B cell (primary cell): ENCODE measurements at places on chromosomes 6 and 20. TPM values are rescaled to one million over a fixed set of nuclear protein-coding genes. Genes with fewer than 3 reads are reported as not detected.

DNA sequence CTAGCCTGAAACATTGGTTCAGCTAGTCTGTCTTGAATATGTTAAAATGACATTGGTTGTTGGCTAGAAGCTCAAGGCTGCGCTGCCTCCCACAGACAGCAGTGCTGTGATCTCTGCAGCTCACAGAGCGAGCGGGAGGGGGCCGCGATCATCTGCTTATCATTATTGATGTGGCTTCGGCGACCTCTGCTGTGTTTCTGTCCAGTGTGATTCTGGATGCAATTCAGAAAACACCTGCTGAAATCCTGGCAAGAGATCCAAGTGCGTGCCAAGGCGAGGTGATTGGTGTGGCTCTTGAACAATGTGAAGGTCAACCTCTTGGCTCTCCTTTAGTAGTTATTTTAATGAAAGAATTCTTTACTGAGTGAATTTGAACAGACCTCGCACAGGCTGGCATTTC is 142.3 kb upstream of the SASH1 start:
- no peak for DNase-seq

GRCh38 chr6:43604174-43604573 is 24.9 kb downstream of the GTPBP2 start:
- DNase-seq = no peak

DNA sequence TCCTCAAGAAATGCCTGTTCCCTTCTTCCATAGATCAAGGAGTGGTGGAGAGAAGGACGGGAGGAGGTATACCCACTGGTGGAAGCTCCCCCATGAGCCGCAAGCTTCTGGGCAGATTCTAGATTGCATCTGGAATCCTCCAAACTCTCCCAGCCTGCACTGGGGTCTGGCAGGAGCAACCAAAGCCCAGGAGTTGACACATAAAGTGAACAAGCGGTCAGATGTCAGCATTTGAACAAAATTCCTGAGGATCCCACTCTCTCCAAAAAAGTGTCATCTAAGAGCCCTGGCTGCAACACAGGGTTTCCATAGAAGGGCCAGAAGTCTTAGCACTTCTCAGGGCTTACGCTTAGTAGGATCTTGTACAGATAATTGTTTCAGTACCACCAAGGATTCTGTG is 88.2 kb downstream of the KCNB1 start:
- no peak for DNase-seq

- DNase-seq = no peak
These were observed 382.7 kb downstream of the UTRN start for GRCh38 chr6:144667532-144668503.

GRCh38 chr6:55210952-55211351 is 36.6 kb downstream of the HCRTR2 start:
- DNase-seq = no peak

Gene RBL1
- total RNA-seq = 25.5 and 27.8 TPM in 2 replicates

Gene CFB
- not detected in 2 replicates for total RNA-seq

GRCh38 chr6:78623554-78623953 is 243.8 kb upstream of the IRAK1BP1 start:
- no peak for DNase-seq

DNA sequence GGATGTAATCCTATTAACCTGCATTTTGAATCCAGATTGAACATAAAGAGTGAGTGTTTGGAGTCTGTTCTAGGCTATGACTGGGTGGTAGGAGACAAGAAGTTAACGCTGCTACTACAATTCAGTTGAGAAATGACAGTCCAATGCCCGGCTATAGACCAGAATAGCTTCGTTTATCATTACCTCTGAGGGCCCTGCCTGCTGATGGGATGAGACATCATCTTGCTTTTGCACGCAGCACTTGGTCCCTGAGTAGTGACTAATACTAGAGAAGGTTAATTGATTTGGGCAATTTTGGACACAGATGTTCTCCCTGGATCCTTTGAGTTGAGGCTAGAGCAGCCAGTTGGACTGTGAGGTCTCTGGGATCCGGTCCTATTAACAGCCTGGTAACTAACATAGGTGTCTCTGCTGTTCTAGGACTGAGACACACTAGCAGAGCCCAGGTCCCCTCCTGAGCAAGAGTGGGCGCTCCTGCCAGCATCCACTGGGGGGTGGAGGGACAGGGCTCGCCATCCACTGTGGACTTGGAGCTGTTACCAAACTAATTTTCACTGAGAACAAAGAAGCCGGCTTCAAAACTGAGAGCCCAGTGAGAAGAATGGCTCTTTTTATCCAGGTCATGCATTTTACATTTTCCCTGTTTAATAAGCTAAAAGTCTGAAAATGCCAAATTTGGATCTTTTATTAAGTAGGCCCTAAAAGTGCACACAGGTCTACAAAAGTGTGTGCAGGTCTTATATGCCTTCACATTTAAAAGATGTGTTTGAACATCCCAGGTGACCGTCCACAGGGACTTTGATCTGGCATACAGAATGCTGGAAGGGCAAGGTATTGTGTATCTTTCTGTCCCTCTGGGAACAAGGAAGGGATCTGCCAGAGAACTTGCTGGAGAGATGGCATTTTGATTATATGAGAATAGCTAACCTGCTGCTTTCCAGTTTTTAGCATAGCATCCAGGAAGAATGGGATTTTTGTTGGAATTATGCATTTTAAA is 212.5 kb downstream of the CDH4 start:
- no peak for DNase-seq

GRCh38 chr6:44024574-44025219 is 102.6 kb downstream of the MRPL14 start:
- DNase-seq = no peak

DNA sequence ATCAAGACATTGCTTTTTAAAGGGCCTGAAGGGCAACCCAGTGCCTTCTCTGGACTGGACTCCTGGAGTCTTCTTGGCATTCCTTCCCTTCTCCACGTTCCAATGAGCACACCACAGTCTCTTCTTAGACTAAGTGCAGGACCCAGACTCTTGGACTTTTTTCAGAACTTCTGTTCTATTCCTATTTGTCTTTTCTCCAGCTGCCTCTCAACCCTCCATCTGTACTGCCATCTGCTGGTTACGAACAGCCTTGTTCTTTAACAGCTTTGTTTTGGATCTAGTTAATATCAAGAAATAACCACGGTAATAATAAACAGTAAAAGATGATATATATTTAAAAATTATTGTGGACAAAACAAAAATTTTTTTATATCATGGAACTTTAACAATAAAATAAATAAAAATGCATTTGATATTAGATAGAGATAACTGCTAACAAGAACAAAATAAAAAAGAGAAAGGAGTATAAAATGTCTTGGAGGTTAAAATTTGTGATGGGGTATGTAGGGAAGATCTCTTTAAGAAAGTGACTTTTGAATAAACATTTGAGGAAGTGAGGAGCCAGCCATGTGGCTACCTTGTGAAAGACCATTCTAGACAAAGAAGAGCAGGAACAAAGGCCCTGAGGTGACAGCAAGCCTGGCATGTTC is 105.1 kb upstream of the HCRTR2 start:
- no peak for DNase-seq

DNA sequence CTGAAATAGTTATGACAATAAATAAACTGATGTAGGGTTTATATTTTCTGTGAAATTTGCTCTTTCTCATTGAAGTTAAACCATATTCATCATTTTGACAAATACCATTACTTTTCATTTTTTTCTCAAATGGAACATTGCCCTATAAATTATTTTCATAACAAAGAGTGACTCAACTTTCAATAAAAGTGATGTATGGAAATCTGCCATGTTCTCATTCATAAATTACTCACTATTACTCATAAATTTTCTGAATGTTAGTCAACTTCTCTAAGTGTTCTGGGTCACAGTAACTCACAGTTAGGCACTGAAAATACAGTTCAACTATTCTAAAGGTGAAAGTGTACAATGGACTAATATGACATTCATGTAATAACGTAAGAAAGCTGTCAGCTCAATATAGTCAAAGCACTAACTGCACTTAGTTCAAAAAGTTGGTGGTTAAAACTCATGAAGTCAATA is 19.0 kb upstream of the STX11 start:
- DNase-seq = no peak

DNA sequence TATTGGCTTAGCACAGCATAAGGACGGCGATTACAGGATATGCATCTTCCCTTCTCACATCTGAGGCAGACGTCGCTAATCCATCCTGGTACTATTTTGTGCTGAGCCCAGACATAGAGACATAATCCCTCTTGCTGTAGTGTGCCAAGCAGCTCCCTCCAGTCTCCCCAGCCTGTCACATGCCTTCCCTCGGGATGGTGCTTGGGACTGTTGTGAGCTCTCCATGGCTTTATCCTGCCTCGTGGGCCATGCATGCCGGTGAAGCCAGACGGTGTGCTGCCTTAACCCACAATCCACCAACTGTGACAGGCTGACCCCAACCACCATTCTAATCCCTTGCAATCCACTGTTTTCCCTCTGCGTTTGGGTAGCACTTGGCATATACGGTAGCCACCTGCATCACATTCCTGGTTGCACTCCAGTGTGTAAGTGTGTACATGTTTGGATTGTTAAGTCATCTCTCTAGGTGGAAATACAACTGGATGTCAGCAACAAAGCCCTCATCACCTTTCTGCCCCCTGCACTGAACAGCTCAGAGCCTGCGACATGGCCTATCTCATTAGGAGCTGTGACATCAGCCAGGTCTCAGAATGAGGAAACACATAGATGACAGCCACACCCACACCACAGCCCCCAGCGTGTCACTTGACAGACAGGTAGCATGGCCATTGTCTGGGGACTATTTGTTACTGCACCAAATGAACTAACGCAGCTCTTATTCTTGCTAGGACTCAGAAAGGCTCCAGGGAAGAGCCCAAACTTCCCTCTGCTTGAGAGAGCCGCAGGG is 374.8 kb upstream of the CDH4 start:
- no peak for DNase-seq

GRCh38 chr6:30884521-30885480 is 482 bp downstream of the DDR1 start:
- peak; percentile 68 for DNase-seq

Gene POFUT1
- total RNA-seq = 18.1 and 19.3 TPM in 2 replicates

GRCh38 chr6:137666202-137666774 is 172.1 kb upstream of the OLIG3 start:
- no peak for DNase-seq

GRCh38 chr6:63565727-63566596 is 6.3 kb upstream of the LOC128125822 start:
- DNase-seq = no peak

GRCh38 chr20:31430568-31431115 is 9.8 kb upstream of the DEFB123 start:
- DNase-seq = no peak

Gene HLA-DPB1
- total RNA-seq = 1,068 and 1,104 TPM in 2 replicates

DNA sequence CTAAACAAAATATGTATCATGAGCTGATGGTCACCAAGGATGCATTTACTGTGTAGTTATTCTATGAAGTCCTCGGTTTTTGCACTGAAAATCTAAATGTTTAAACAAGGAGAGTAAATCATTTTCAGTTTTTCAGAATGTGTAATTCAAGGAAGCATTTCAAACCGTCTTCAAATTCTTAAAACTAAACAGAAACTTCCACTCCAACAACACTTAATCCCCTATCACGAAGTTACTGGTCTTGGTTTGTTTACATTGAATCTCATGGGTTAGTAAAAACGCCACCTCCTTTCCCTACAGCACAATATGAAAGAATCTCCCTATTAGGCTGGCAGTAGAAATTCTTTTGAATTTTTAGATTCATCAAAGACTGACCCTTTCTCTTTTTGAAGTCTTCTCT is 192.9 kb downstream of the AIG1 start:
- DNase-seq = no peak

GRCh38 chr6:121668259-121668658 is 232.8 kb downstream of the GJA1 start:
- DNase-seq = no peak

- no peak for DNase-seq
These were observed 30.4 kb upstream of the PCMTD2 start for GRCh38 chr20:64225171-64225595.

Gene IPCEF1
- 0.70 and 0.94 TPM in 2 replicates for total RNA-seq

Gene GSTA2
- not detected in 2 replicates for total RNA-seq

DNA sequence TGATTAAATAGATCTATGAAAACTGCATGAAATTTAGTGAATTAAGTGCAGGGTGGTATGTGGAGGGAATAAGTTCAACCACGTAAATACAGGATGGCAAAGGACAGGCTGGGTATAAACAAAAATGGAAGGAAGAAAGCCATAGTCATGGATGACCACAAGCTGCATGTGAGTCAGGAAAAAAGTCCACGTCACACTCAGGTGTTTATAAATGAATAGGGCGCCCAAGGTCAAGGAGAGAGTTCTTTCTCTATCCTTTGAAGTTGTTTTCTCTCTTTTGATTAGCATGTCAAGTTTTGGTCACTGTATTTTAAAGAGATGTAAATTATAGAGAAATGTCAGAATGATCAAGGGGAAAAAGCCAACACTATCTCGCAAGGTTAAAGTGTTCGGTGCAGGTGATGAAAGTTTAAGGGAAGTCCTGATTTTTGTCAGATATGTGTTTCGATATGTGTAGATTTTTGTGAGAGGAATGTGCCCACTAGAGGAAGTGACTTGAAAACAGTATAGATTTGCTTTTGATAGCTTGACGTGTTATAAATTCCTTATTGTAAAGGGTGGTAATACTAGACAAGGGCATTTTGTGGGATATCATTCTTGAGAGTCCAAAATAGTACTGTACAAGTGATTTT is 58.7 kb downstream of the MAP3K4 start:
- DNase-seq = no peak

DNA sequence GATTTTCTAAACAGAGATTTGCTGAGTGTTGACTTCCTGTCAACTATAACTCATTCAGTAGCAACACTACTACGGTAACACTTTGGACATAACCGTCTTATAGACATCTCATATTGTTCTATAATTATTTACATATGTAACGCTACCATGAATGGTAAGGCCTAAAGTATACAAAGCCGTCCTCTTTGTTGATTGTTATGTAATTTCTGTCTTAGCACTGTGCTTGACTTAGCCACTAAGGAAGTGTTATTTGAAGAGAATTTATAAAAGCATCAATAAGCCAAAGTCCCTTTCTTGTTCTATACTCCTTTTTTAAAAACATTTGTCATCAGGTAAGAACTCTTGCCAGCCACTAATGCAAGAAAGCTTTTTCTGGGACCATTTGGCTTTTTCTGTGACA is 240.6 kb downstream of the MEI4 start:
- DNase-seq = no peak

DNA sequence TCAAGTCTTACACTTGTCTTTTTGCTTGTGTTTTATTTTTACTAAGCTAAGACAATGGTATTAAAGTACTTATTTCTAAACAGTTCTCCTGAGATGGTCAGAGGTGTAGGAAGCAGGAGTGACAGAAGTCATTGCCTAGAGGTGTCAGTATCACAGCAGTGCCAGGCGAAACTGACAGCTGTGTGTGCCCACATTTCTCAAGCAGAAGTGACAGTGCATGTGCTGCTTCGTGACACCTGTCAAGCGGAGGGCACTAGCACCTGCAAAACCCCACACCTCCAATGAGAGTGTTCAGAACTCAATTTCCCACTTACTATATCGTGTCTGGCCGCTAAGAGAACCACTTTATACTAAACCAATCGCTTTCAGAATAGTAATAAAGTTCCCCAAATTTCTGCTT is 82.8 kb downstream of the SLC23A2 start:
- DNase-seq = peak; percentile 22

Gene TMC2
- total RNA-seq = not detected in 2 replicates

GRCh38 chr6:23940466-23940865 is 185.5 kb upstream of the NRSN1 start:
- no peak for DNase-seq

Gene SLC13A3
- total RNA-seq = 0.20 and 0.49 TPM in 2 replicates

Gene ZNF311
- total RNA-seq = 0.10 and 0.17 TPM in 2 replicates

Gene ZFP57
- total RNA-seq = 5.0 and 5.1 TPM in 2 replicates

Gene SLC25A27
- 1.9 and 3.8 TPM in 2 replicates for total RNA-seq

Gene ZC3H12D
- total RNA-seq = 190 and 215 TPM in 2 replicates

Gene SERPINB1
- 47.4 and 52.5 TPM in 2 replicates for total RNA-seq
